GM04504 (cell line): ENCODE measurements at places on chromosomes 4 and X.

- no peak for DNase-seq
These were observed 55.3 kb upstream of the CXorf51B start for GRCh38 chrX:146754268-146754667.

GRCh38 chr4:115749404-115749803 is 636.0 kb upstream of the NDST4 start:
- DNase-seq = no peak

DNA sequence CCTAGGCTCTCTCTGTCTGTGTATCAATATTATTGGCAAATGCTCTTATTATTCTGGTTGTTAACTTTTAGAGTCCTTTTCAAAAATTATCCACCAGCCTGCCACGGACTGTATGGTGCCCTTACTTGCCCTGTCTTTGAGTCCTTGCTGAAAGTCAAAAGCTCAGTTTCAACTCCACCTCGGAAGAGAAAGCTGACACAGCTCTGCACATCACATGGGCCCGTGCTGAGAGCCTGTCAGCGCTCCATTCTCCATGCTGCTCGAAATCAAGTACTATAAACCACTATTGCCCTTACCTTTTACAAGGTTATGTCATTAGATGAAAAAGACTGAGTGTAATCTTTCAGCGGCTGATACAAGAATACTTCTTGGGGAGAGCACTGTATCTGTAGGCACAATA is 141.0 kb downstream of the CORIN start:
- no peak for DNase-seq

DNA sequence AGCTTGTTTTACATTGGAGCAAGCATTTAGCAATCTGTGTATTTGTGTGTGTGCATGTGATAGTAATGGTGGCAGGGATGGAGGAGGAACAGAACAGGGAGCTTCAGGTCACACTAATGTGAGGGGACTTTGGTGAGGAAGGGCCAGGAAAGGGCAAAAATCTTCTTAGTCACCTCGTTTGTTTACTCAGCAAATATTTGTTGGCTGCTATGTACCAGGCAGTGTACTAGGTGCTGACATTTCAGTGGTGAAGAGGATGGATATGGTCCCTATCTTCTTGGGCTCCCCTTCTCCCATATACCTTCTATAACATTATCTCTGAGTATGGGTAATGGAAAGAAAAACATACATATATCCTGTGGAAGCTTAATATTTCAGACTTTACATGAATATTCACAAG is 48.5 kb upstream of the HDAC8 start:
- no peak for DNase-seq

DNA sequence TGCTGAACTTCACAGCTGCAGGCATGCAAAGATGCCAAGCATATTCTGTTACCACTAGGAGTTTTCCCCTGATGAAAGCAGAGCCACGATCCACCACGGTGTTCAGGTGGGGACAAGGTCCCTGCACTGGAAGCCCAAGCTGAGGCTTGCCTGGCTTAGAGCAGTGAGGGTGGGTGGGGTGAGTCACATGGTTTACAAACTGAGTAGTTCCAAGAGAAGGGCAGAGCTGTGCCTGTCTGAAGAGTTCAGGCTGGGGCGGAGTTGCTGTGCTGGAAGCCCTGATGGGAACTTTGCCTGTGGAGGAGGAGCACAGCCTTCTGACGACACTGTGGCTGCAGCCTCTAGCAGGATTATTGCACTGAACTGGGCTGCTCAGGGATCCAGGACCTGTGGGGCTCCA is 45.5 kb downstream of the FAM9B start:
- DNase-seq = peak; percentile 35

DNA sequence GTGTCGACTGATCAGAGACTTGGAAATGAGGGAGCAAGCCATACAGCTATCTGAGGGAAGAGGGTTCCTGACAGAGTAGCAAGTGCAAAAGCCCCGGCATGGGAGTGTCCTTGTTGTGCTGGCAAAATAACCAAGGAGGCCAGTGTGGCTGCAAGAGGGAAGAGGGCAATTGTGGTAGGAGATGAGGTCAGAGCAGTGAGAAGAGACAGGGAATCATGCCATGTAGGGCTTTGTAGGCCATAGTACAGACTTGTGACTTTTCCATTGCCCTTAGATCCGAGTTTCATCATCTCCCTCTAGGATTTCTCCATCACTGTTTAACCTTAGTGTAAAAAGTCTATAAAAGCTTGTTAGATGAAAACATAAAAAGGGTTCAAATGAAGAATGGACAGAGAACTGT is 76.2 kb downstream of the DOCK11 start:
- DNase-seq = no peak

DNA sequence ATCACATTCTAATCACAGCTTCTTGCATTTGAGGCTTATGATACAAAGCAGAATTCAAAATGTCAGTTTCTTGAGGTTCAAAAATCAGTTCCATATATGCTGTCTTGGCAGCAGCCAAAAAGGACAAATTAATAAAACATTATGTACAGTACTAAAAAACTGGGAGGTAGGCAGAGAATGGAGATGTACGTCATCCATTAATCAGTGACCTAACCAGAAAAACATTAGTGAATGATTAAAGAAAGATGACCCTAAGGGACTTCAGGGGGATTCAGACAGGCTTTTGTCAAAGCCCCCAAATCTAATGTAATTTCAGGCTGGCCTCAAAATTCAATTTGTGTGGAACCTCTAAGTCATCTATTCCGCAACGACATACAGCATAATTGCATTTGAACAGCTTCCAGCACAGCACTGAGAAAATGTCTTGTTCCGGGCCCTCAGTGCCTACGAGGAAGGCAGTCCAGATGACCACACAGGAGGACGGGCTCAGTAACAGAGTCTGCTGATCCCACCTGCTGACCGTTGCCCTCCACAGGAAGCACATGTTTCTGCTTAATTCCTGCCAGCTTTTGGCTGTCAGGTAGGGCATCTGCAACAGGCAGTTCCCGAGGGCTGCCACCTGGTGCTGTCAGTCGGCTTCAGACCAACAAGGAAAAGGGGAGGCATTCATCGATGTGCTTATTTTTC is 83.8 kb upstream of the HHIP start:
- DNase-seq = no peak

- DNase-seq = peak; percentile 87
These were observed 215.8 kb upstream of the SFRP2 start for GRCh38 chr4:154004507-154005170.

DNA sequence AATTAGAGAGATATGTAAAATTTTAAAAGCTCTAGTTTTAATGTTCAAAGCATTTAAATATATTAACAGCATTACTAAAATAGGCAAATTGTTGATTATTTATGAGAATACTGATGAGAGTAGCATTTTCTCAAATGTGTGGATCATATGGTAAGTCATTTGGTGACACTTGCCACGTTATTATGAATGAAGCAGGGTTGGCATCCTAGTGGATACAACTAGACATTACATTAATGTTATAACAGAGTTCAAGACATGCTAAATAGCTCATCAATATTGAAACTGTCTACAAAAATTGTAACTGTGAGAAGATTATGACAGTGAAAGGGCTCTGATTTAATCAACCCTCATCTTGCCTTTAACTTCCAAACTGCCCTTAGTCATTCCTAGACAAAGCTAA is 171.1 kb downstream of the PDGFC start:
- DNase-seq = no peak

DNA sequence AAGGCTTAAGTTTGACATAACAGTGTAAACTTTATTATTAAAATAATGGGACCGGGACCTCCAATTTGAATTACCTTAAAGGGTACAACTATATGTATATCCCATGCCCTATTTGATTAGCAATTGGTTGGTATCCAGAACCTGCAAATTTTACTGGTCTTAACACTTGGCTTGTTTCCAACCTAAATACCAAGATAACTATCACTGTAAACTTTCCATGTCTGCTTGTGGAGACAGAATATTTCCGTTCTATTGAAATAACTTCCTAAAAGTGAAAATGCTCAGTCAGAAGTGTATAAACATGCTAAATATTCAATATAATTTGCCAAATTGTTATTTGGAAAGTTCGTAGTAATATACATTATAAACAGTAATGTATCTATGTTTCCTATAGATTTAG is 154.0 kb downstream of the TMEM47 start:
- no peak for DNase-seq

- no peak for DNase-seq
These were observed 394.6 kb downstream of the SPOCK3 start for GRCh38 chr4:166839615-166840251.

GRCh38 chrX:53440101-53440500 is 5.9 kb upstream of the HSD17B10 start:
- DNase-seq = no peak

DNA sequence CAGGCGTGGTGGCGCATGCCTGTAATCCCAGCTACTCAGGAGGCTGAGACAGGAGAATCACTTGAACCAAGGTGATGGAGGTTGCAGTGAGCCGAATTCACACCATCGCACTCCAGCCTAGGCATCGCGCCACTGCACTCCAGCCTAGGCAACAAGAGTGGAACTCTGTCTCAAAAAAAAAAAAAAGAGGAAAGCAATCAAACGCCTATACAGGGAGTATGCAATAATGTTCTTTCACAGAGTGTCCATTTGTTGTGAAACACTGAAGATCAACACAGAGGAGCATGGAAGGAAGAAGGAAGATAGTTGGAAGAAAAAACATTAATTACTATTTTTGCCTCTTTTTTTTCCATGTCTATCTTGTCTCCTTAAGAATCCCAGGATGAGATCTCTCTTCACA is 113.4 kb downstream of the FBXO8 start:
- no peak for DNase-seq

GRCh38 chrX:149717803-149718202 is 5.9 kb downstream of the MAGEA11 start:
- DNase-seq = no peak

GRCh38 chr4:151291485-151291884 is 14.5 kb downstream of the PRSS48 start:
- no peak for DNase-seq

DNA sequence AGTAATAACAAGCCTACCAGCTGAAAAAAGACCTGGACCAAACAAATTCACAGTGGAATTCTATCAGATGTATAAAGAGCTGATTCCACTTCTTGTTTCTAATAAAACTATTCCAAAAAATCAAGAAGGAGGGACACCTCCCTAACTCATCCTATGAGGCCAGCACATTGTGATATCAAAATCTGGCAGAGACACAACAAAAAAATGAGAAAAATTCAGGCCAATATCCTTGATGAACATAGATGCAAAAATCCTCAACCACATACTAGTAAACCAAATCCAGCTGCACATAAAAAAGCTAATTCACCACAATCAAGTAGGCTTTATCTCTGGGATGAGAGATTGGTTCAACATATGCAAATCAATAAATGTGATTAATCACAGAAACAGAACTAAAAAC is 147.9 kb upstream of the NEIL3 start:
- no peak for DNase-seq

- DNase-seq = no peak
These were observed 30.8 kb downstream of the NDNF start for GRCh38 chr4:121041307-121042090.

- DNase-seq = no peak
These were observed 36.7 kb upstream of the PLK4 start for GRCh38 chr4:127843704-127844600.

- DNase-seq = no peak
These were observed 166.8 kb upstream of the HCCS start for GRCh38 chrX:10944136-10944885.

- no peak for DNase-seq
These were observed 19.4 kb downstream of the LYAR start for GRCh38 chr4:4270529-4270928.

GRCh38 chr4:81814987-81815541 is 343.4 kb upstream of the RASGEF1B start:
- no peak for DNase-seq

DNA sequence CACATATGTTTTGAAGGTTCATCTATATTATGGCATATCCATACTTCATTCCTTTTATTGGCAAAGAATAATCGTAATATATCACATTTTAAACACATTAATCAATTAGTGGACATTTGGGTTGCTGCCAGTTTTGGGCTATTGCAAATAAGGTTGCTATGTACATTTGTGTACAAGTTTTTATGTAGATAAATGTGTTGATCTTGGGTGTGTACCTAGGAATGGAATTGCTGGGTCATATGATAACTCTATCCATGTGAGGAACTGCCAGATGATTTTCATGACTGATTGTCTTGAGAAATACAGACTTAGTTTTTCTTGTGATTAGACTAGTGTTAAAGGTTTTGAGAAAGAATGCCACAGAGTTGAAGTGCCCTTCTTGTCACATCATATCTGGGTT is 99.2 kb upstream of the RAB40AL start:
- no peak for DNase-seq

GRCh38 chr4:17469931-17470674 is 41.8 kb downstream of the QDPR start:
- DNase-seq = no peak

- no peak for DNase-seq
These were observed 170.7 kb upstream of the SMARCAD1 start for GRCh38 chr4:94036964-94037363.

- DNase-seq = peak; percentile 71
These were observed 13.2 kb upstream of the CLDN24 start for GRCh38 chr4:183335369-183335940.

DNA sequence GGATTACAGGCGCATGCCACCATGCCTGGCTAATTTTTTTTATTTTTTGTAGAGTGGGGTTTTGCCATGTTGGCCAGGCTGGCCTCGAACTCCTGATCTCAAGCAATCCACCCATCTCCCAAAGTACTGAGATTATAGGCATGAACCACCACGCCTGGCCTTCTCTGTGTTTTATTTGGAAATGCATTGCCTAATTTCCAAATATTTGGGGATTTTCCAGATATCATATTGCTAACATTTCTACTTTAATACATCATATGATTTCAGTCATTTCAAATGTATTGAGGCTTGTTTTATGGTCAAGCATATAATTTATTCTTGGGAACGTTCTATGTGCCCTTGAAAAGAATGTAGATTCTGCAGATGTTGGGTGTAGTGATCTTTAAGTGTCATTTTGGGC is 38.8 kb downstream of the FGF2 start:
- no peak for DNase-seq

DNA sequence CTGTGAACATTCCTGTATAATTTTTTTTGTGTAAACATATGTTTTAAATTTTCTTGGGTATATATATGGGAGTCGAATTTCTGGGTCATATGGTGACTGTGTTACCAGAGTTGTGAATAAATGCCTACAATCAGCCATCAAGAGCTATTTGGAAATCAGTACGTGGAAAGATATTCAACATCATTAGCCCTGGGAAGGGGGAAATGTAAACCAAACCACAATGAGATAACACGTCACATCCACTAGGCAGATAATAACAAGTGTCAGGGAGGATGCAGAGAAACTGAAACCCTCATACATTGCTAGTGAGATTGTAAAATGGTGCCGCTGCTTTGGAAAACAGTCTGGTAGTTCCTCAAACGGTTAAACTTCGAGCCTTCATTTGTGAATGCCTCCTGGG is 43.9 kb downstream of the LUZP4 start:
- DNase-seq = no peak

GRCh38 chrX:154545673-154546274 is 872 bp downstream of the G6PD start:
- DNase-seq = no peak

GRCh38 chrX:154530286-154530685 is 14.3 kb upstream of the FAM3A start:
- no peak for DNase-seq

DNA sequence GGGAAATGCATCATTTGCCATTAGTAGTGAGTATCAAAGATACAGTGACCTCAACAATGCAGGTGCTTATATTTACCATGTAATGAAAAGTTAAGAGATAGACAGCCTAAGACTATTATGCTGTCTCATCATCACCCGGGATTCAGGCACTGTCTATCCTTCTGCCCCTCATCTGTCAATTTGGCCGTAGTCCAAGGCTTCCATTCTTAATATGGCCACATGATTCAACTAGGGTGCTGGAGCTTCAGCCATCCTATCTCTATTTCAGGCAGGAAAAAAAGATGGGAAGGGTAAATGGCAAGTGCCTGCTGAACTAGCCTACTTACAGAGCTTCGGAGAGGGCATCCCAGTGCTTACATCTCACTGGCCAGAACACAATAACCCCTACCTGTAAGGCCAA is 196.7 kb upstream of the LNX1 start:
- no peak for DNase-seq
